Fibroblast of skin of back (primary cell): ENCODE measurements at places on chromosomes 2 and 18.

DNA sequence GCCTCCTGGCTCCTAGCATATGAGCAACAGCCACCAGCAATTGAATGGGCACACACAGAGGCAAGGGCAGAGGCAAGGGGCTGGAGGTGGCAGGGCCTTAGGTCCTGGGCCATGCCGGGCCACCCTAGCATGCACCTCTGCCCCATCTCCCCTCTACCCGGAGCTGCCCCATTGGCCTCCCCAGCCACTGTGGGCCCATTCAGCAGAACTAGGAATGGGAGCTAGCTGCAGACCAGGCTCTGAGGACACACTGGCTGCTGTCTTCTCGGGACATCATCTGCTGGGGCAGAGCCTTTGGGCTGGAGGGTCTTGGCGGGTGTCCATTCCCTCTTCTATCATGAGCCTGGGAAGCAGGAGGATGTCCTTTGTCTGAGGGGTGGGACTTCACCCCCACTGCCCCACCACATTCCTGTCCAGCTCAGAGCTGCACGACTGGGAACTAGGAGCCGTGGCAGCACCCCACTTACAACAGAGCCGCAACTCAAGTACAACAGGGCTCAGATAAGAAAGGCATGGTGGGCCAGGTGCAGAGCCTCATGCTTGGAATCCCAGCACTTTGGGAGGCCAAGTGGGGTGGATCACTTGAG is 800 bp downstream of the VIL1 start:
- DNase-seq, result no peak

DNA sequence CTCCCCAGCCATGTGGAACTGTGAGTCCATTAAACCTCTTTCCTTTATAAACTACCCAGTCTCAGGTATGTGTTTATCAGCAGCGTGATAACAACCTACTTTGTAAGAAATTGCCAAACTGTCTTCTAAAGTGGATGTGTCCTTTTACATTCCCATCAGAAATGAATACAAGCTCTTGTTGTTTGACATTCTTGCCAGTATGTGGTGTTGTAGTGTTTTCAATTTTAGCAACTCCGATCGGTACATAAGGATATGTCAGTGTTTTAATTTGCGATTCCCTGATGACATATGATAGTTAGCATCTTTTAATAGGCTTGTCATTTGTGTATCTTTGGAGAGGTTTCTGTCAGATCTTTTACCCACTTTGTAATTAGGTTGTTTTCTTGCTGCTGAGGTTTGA is 1156.3 kb upstream of the CRIM1 start:
- no peak for DNase-seq

GRCh38 chr2:8534729-8535468 is 147.0 kb upstream of the ID2 start:
- DNase-seq, result no peak

- DNase-seq, result peak; percentile 75
Measured at GRCh38 chr2:30706534-30707303, 100.5 kb downstream of the CAPN13 start.

DNA sequence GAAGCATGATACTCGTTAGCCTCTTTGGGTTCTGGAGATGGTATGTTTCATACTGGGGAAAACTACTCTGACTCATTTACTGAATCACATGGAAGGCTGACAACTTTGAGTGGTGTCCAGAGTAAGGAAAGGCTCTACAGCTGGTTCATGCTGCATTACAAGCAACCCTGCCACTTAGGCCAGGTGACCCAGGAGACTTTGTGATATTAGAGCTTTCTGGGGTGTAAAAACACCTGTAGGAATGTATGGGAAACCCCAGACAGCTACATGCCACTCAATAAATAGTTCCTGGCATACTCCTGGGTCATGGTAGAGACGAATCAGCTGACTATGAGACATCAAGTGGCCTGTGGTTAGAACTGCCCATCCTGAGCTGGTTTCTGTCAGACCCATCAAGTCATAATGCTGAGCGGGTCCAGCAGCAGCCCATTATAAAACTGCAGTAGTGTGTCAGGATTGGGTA is 21.3 kb upstream of the TCF7L1 start:
- DNase-seq, result no peak

GRCh38 chr2:28281739-28282138 is 110.9 kb upstream of the FOSL2 start:
- DNase-seq, result no peak

GRCh38 chr2:20212459-20212870 is 12.5 kb downstream of the SDC1 start:
- DNase-seq, result peak; percentile 75

DNA sequence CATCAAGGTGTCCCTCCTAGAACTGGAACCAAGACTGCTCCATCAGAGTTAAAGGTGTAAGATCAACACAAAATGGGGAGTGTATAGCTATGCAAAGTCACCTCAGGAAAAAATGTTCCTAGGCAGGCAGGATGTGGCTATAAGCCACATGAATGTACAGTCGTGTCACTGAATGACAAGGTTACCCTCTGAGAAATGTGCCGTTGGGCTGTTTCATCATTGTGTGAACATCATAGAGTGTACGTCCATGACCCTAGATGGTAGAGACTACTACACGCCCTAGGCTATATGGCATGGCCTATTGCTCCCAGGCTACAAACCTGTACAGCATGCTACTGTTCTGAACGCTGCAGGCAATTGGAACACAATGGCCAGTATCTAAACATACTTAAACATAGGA is 24.5 kb downstream of the TYMS start:
- DNase-seq, result no peak

DNA sequence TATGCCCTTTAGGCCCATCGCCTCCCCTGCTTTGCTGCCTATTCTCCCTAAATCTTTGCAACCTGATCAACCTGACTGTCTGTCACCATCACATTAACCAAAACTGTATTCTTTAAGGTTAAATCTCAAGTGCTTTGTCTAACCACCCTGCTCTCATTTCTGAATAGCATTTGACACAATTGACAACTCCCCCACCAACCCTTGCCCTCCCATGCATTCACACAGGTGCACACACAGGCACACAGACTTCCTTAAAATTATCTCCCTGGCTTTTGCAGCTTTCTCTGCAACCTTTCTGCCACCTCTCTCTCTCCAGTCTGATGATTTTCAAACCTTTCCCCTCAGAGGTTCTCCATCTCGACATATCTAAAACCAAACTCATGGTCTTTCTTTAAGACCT is 64.6 kb upstream of the ST8SIA3 start:
- DNase-seq, result no peak

DNA sequence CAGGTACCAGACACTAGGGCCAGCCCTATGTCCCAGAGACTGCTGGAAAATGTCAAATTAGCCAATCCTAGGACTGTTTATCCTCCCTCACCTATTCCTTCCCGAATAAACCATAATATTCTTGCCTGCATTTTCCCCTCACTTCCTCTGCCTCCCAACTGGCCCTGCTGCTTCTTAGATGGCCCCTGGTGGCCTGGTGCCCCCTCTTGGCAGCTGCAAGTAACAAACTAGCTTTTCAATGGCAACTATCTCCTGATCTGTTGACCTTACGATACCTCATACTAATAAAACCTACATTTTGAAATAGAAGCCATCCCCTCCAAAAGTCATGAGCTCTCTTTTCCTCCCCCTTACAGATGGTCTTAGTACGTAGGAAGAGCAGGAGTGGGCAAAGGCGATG is 132.0 kb downstream of the ALPK2 start:
- no peak for DNase-seq

DNA sequence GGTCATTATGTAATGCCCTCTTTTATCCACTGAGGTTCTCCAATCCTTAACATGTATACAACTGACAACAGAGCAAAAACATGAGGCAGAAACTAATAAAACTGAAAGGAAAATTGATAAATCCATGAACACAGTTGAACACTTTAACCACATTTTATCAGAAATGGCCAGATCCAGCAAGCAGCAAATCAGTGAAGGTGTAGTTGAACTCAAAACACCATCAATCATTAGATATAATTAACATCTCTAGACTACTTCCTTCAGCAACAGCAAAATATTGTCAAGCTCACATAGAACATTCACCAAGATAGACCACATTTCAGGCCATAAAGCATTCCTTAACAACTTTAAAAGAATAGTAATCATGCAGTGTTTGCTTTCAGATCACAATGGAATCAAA is 72.9 kb downstream of the HS6ST1 start:
- DNase-seq, result no peak

DNA sequence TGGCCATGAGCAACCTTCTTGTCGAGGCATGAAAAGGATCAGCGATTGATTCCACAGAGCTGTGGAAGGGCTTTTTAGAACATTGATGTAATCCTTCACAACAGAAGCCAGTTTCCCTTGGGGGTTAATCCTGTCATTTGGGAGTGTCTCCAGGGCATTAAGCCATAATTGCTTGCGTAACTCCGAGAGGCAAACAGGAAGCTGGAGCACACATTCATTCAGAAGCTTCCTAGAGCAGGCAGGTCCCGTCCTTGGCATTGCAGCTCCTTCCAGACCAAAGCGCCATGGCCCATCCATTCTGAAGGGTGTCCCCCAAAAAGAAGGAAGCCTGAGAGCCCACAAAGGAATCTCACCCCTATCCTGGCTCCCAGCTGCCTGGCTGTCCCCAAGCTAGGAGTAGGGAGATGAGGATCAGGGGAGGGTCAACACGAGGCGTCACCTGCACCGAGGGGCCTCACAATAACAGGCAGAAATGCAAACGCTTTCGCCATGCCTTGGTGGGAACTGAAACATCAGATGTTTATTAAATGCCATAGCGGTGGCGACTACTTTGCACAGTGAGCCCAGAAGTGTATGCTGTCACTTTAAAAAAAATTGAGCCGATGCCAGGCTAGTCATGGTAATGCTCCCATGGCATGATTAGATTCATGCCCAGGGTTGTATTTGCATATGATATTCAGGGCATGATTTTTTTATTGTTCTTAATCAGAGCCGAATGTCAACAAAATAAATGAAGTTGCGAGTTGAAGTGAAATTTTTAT is 339.4 kb downstream of the BCL11A start:
- peak; percentile 59 for DNase-seq

GRCh38 chr2:195961873-195962272 is 106.8 kb downstream of the DNAH7 start:
- no peak for DNase-seq

DNA sequence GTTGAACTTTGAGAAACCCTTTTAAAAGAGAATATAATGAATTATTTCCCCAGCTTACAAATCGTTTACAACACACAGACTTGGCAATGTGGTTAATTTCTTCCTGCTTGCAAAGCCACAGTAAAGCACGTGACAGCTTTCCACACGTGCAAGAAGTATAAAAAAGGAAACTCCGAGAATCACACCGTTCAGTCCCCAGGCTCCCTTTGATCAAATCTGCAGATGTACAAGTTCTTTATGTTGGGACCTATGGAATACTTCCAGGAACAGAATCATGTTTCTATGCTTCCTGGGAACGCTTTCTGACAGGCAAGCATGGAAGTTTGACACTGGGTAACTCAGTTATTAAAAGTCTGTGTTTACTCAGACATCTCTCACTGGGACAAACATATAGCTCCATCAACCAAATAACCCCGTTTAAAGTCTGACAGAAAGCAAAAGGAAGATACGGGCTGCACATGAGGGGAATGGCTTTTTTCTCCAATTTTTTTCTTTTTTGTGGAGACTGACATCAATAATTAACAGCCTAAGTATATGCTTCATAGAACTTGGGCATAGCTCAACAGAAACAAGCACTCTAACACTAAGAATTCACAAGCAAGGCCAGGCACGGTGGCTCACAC is 134.8 kb downstream of the EIPR1 start:
- no peak for DNase-seq

GRCh38 chr18:30775629-30776028 is 266.9 kb downstream of the DSC3 start:
- DNase-seq, result no peak

- peak; percentile 20 for DNase-seq
Measured at GRCh38 chr2:14722904-14723570, 90.5 kb downstream of the LRATD1 start.

- DNase-seq, result no peak
Measured at GRCh38 chr2:146532509-146533147, 1312.2 kb upstream of the ACVR2A start.

GRCh38 chr2:193774166-193774565 is 1579.4 kb upstream of the TMEFF2 start:
- DNase-seq, result no peak

- DNase-seq, result peak; percentile 27
Measured at GRCh38 chr2:85183076-85183475, 49.9 kb downstream of the TCF7L1 start.
